ENCODE measurements at places on chromosomes 2 and 18.

DNA sequence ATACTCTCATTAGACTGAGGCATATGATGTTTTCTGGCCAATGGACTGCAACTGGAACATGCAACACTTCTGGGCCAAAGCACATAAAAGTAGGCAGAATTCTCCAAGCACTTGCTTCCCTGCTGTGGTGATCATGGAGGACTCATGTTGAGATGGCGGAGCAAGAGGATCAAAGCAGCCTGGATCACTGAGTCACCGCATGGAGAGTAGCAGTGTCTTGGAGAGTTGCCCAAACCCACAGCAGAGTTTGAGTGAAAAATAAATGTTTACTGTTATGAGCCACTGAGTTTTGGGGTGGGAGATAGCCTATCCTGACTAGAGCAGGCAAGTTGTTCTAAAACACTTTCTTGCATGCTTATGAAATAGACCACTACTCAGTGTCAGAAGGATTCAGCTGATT is 359.5 kb downstream of the ZNF521 start:
- no peak for DNase-seq

GRCh38 chr2:191946471-191947182 is 99.7 kb upstream of the CAVIN2 start:
- no peak for DNase-seq

DNA sequence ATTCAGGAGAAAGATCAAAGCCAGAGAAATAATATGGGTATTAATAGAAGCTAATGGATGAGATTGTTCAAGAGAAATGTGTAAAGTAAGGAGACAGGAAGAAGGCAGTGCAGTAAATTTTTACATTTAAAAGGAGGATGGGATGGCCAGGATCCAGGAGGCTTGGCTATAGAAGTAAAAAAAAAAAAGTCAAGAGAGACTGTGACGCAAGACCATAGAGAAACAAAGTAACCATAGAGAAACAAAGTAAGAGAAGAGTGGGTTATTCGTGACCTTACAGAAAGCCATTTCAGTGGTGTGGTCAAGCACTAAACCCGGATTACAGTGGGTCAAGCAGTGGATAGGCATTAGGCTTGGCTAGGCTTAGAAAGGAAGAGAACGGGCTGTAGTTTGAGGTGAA is 10.5 kb upstream of the FAM171B start:
- DNase-seq: no peak

GRCh38 chr18:50666536-50666935 is 106.6 kb downstream of the MAPK4 start:
- no peak for DNase-seq

DNA sequence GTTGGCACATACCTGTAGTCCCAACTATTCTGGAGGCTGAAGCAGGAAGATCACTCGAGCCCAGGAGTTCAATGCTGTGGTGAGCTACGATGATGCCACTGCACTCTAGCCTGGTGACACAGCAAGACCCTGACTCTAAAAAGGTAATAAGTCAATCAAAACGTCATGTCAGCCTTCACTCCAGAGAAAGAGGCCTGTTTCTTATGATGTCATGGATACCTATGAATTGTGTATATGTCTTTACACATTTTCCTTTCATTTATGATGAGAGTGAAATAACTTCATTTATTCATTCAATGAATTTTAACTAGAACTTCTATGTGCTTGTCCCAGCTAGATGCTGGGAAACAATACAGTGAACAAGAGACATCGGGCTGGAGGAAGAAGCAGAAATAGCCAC is 25.0 kb upstream of the ID2 start:
- DNase-seq: no peak

DNA sequence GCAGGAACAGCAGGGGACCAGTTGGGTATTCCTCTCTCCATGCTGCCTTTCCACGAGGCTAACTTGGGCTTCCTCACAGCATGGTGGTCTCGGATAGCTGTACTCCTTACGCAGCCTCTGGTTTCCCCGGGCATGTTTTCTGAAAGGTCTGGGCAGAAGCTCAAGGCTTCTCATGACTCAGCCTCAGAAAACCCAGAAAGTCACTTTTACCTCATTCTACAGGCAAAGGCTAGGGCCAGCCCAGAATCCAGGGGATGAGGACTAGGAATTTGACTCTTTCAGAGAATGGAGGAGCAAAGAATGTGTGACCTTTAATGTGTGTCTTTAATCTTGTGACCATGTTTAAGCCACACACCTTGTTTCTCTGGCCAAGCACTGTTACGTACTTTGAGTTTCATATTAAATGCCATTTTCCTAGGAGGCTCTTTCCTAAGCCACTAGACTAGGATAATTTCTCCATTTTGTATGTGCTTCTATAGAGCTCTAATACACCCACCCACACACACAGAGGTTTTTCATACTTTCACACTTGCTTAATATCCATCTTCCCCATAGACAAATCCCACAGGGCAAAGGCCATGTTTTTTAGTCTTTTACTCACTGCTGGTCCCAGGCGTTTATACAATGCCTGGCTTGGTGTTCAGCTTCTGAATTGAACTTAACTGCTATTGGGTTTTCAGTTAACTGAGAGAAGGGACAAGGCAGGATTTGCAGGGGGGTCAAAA is 77.3 kb downstream of the LONRF2 start:
- DNase-seq: no peak

DNA sequence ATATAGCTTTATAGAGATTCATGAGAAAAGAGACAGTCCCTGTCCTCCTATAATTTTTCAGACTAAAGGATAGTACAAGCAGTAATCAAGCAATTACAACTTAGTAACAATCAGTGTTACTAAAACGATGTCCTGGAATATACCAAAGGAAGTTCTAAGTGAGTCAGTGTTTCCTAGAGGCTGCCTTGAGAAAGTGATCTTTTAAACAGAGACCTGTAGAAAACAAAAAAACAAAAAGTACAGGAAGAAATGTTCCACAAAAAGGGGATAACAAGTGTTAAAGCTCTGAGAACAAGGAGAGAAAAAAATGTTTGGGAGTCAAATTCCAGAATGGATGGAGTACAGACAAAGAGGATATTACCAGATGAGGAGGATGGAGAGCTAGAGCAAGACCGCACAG is 556.4 kb downstream of the ERBB4 start:
- DNase-seq: no peak

DNA sequence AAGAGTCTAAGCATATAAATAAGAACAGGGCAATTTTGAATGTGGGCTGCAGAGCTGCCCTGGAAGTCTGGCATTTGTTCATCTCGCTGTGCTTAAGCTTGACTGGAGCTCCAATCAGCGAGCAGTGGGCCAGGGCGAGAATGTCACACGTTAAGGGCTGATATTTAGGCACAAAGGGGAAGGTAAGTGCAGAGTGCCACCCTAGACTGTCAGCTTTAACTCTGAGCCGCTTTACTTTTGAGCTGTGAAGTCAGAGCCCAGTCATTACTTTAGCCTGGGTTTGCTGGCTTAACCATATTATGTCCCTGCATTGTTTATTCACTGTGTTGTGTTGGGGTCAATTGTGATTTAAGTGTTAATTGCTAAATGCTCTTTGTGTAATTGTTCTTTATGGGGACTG is 236.1 kb upstream of the SIX3 start:
- no peak for DNase-seq

DNA sequence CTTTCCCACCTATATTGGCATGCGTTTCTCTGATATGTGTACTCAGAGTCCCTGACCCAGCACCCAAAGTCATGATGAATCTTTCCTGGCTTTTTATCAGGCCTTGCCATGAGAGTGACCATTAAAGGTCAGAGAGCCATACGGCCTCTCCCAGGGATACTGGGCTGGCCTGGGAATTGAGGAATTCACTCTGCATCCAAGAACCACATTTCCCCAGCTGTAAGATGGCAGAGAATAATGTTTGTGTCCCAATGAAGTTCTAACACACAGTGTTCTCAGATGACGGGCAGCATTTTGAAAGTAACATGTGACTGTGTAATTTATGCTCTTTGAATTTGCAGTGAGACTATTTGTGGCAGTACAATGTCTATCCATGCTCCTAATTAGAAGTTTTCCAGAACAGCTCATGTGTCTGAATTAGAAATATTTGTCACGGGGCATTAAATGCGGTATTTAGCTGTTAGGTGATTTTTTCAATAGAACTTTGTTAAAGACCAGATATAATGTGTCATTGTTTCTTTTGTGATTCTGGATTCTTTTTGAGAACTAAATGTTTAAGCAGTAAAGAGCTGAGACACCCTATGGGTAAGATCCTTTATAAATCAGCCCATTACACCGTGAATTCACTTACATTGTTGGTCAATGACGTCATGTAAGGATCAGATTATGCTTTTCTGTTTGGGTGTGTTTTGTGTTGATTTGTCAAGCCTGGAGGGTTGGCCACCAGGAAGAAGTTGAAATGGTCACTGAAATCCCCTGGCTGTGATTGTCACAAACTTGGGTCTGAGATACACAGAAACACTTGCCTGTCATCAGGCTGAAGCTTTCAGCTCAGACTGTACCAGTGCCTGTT is 7.3 kb upstream of the SLC3A1 start:
- no peak for DNase-seq

GRCh38 chr18:74905247-74905646 is 303.7 kb downstream of the PTGR3 start:
- no peak for DNase-seq

- no peak for DNase-seq
Measured at GRCh38 chr2:23280401-23280800, 104.6 kb upstream of the KLHL29 start.

GRCh38 chr18:25348386-25349130 is 3.4 kb downstream of the ZNF521 start:
- no peak for DNase-seq

All from stimulated activated CD8-positive, alpha-beta memory T cell treated with anti-CD3 and anti-CD28 coated beads, Interleukin-15, amount 100 ng/mL, for 4 hours (primary cell).